ENCODE measurements at places on chromosomes 1 and 21. TPM values are rescaled to one million over a fixed set of nuclear protein-coding genes. Genes with fewer than 3 reads are reported as not detected.
A peak's percentile ranks its signal among the peaks of the same experiment; 100 is the strongest.

DNA sequence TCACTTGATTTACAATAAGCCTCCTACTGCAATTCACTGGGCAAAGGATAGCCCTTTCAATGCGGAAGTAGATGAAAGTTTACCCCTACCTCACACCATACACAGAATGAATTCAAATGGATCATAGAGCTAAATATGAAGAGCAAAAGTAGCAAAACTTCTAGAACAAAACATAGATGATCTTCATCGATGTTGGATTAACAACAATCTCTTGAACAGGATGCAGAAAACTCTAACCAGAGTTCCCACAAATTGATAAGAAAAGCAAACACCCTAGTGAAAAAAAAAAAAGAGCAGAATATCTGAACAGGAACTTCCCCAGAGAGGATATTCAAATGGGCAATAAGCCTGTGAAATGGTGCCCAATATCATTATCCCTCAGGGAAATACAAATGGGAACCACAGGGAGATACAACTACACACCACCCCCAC lies 1.9 kb upstream of the UBASH3A start:
- no peak for DNase-seq

DNA sequence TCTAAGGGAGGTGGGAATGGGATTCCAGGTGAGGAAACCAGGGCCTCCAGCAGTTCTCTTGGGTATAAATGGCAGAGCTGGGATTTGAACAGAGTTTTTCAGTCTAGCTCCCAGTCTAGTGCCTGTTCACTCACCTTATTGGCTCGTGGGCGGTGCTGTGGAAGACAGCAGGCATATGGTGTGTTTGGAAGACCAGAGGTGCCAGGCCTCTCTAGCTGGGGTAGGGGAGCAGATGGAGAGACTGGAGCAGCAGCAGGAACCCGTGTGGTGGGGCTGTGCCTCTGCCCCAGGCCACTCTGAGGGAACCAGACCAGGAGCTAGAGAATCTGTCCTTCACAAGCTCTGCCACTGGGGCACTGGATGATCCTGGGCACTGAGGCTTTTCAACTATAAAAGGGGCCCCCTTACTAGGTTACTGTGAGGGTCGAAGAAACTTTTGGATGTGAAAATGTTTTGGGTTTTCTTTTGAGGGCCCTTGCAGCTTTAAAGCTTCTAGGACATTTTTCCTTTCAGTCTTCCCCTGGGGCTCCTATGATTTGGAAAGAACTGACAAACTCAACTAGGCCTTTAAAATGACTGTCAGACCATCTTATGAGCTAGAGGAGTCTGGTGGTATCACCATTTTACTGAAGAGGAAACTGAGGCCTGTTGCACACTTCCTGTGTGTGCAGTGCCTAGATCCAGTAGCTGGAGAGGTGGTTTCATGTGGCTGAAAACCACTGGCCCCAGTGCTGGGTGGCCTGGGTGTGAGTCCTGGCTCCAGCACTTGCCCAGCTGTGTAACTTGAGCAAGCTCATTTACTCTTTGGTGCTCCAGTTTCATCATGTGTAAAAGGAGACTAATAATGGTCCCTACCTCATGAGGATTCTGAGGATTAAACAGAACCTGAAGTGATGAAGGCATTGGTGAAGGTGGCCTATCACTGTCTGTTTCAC lies 6.1 kb downstream of the DMRTB1 start:
- no peak for DNase-seq

DNA sequence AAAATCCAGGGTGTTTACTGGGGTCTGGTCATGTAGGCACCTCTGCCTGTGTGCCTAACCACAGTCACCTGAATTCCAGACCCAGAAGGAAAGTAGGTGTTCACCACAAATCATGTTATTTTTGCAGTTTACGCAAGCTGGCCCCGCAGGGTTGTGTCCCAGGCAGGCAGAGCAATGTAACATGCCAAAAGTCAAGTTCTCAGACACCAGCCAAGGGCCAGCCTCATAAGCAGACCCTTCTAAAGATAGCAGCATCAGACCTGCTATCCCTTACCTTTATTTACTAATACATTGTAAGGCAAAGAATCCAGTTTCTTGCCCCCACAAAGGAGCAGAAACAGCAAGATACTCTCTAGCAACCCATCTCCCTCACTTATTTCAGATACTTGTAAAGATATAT lies 83.0 kb downstream of the GPR161 start:
- peak; percentile 21 for DNase-seq

OR2L3 gene
- not detected for total RNA-seq

GRCh38 chr1:51636764-51637522 lies 20.1 kb downstream of the OSBPL9 start:
- DNase-seq, result no peak

DNA sequence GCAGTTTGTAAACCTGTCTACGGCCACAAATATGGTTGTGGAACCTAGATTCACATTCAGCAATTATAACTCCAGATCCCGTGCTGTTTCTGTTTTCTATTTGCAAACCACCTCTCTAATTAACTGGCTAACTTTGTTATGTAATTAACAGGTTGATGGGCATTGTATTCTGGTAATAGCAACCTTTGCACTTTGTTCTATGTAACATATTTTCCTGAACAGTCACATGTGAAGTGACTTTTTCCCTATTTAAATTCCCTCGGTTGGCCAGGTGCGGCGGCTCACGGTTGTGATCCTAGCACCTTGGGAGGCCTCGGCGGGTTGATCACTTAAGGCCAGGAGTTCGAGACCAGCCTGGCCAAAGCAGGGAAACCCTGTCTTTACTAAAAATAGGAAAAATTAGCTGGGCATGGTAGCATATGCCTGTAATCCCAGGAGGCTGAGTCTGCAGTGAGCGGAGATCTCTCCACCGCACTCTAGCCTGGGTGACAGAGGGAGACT lies 1.4 kb downstream of the ACADM start:
- no peak for DNase-seq

DISC1 gene
- 4.5 TPM for total RNA-seq

IL23R gene
- total RNA-seq, result not detected

DNA sequence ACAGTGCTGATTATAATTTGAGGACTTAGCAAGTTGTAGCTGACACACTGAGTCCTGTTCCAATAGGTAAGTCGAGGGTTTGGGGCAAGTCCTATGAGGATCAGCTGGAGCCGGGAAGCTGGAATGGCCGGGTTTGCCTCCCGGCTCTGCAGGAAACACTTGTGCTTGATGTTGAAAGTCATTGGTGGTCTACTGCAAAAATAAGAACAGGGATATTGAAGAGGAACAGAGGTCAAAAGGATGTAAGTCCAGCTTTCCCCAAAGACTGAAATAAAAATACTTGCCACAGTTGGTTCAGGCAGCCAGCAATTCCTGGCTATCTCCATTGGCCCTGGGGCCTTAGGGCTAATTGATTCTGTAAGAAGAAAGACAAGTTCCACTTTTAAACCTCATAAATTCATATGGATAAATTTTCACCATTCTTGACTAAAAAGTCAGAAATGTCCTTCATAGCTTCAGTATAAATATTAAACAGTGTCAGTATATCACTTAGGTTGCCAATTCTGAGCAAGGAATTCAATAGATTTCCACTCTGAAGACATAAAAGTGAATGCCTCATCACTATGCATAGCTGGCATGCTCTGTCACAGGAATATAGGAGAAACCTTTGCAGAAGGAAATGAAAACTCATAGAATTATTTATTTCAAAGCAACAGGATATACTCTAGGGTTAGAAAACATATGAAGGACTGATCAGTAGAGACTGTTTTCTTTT lies 165.2 kb downstream of the AK5 start:
- DNase-seq, result no peak

DNA sequence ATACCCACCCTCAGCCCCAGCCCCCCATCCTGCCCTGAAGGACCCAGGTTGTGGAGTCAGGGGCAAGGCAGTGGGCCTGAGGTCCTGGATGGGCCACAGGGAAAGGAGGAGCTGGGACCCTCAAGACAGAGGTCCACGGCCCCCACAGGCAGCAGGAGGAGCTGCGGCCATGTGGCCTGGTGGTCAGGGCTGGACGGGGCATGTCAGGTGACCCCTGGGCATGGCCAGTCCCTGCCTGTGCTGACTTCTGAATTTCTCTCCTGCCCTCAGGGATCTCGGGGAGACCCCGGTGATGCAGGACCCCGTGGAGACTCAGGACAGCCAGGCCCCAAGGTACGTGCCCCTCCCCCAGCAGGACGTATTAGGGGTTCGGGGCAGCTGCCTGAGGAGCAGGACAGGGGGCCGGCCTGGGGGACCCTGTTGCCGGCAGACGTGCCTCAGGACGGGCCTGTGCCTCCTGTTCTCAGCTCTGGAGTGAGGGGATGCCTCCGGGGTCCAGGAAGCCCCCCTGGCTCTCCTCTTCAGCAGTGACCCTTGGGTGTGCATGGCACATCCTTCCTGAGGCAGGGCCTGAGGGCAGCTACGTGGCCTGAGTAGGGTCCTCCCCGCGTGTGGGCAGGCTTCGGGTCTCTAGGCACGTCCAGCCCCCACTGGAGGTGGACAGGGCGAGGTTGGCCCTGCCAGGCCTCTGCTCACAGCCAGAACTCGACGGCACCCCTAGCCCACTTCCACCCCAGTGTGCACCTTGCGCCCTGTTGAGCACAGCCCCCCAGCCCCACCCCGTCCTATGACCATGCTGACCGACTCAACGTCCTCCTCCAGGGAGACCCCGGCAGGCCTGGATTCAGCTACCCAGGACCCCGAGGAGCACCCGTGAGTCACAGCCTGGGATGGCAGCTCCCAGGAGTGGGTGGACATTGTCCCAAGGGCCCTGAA lies 23.6 kb downstream of the COL6A2 start:
- peak; percentile 44 for DNase-seq

TRIM67 gene
- total RNA-seq, result 0.06 TPM

RHD gene
- 0.37 TPM for total RNA-seq

- DNase-seq, result no peak
Observed at GRCh38 chr21:38500073-38500472, 1.8 kb upstream of the ERG start.

XPR1 gene
- total RNA-seq, result 22.9 TPM

COP1 gene
- 23.1 TPM for total RNA-seq

DNA sequence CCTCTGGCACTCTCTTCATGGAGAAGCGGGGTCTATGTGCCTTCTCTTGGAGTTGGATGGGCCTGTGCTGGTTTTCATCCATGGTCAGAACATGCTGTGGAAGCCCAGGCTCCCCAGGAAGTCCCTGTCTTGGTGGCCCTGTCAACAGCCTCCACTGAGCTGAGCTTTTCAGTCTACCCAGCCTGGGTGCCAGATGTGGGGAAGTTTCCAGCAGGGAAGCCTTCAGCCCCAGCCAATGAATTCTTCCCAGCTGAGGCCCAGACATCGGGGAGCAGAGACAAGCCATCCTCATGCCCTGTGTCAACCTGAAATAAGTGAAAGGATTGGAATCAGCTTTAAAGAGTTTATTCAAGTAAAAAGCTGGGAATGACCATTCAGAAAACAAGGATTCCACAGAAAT lies 75.1 kb upstream of the PGBD5 start:
- DNase-seq, result no peak

DNA sequence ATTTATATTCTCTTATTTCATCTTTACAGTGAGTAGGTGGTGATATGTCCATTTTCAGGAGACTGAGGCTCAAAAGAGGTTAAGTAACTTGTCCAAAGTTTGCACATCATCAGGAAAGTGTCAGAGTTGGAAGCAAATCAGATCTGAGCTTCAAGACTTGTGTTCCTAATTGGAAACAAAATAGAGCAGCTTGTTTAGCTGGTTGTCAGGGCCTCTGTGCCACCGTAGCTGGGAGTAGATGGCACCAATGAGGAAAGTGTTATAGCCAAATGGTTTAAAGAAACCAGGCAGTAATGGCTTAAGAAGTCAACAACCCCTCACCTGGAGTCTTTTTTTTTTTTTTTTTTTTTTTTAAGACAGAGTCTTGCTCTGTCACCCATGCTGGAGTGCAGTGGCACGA lies 19.7 kb downstream of the AGO1 start:
- no peak for DNase-seq

DNA sequence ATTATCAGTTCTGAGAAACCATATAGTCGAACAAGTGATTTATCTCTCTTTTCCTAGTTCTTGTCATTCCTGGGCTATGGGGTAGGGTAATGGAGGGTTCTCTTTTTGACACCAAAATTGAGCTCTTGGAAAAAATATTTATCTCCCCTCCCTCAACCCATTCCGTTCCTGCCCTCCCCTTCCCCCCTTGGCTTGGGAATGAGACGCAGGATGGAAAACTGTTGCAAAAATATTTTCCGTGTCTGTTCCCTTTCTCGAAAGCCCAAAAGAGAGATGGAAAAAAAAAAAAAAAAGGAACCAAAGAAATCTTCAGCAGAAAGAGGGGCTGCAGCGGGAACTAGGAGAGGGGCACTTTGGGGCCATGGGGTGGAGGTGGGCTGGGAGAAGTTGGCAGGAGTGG lies 766 bp downstream of the ATP2B4 start:
- no peak for DNase-seq

TNFSF4 gene
- total RNA-seq, result 0.99 TPM

DNA sequence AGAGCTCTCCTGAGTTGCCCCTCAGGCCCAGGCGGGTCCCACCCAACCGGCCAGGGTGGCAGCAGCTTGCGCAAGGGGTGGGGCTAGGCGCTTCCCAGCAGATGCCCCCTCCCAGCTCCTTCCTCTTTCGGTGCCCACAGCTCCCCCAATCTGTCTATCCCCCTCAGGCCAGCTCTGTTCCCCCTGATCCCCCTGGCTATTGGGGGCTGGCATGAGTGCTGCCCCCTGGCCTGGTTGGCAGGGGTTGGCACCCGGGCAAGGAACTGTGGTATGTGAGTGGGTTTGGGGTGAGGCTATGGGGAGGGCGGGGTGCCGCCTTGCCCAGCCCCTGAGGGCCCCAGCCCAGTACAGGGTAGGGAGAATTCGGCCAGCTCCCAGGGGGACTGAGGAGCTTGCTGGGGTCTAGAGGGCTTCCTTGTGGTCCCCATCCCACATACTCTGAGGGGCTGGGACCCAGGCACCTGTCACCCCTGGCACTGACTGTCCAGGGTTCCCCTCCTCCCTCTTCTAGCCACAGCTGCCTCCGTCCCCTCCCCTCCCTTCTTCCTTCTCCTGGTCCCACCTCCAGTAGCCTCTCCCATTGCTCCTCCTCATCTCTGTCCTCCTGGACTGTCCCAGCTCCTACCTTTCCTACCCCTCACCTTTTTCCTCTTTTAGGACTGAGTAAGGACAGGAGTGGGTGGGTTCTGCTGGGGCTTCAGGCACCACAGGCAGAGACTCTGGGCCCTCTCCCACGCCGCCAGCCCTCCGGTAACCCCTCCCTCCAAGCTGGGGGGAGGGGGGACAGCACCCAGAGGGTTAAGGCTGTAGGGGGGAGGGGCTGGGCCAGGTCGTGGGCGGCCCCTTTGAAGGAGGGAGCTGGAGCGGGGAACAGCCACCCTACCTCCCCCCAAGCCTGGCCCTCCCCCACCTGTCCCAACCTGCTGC lies 5.7 kb downstream of the ZBTB7B start:
- DNase-seq, result peak; percentile 79

PYHIN1 gene
- 0.66 TPM for total RNA-seq

C1QC gene
- 96.3 TPM for total RNA-seq

DNA sequence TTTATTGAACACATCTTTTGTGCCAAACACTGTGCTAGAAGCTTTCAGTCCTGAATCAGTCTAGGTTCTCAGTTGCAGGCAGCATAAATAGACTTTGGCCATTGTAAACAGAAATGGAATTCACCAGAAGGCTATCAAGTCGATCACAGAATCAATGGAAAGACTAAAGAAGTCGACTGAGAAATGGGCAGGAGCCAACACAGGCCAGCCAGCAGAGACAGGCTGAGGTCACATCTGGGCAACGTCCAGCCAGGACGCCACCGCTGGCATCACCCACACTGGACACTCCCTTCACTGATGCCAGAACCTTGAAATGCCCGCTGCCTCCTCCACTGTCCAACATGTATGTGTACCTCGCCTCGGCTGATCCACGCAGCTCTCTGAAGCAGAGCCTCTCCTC lies 5.5 kb upstream of the CNTN2 start:
- DNase-seq, result no peak

SLAMF9 gene
- total RNA-seq, result not detected
